ENCODE measurements at places on chromosomes 2 and 18.
A peak's percentile ranks its signal among the peaks of the same experiment; 100 is the strongest.

- DNase-seq, result no peak
Observed at GRCh38 chr18:4241090-4241617, 214.0 kb downstream of the DLGAP1 start.

DNA sequence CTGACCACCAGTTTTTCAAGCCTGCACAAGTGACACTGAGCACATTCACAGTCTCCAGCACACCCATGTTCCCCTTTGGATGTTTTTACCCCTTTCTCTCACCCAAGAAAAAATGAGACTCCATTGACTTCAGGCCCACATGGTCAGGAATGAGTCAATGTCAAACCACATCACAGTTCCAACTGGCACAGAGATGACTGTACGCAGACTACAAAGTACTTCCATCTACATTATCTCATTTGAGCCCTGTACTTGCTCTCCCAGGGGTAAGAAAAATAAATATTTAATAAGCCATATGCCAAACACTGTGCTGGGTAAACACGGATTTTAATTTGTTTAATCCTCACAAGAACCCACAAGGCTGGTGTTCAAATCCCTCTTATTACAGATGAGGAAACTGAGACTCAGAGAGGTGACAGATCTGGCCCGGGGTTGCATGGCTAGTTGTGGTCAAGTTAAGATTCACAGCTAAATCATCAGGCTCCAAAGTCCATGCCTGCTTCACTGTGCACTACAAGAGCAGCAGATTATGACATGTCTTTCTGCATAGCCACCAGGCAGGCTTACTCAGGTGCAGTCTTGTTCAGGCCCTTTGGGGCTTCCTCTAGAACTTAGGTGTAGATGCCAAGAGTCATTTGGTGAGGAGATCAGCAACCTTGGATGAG, 106.1 kb downstream of the TXNL1 start:
- no peak for DNase-seq

DNA sequence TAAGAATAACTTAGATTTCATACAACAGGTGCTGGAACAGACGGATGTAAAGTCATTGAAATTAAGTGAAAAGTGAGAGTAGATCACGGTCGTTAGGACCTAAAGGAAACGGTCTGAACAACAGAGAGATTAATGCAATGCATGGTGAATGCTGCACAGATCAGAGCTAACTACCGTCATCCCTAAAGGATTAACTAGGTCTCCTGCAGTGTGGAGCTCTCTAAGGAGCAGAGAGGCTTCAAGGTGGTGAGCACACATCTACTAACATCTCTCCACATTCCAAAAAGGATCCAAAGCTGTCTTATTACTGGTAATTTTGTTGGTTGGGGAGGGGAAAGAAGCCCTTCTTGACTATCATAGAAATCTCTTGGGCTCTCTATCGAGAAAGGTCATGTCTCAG, 75.3 kb downstream of the CABYR start:
- DNase-seq, result no peak

DNA sequence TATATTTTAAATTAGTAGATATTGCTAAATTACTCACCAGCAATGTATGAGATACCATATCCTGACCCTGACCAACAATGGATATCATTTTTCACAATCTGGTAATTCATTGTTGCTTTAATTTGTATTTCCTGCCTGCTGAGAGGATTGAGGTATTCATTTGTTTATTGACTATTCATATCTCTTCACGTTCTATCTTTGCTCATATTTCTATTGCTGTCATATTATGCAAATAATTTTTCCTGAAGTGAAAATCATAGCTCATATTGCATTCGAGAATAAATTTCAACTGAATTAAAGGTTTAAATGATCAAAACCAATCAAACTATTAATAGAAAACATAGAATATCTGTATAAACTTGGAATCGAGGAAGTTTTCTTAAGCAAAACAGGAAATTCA, 31.0 kb downstream of the INO80D start:
- no peak for DNase-seq

GRCh38 chr2:30252723-30253701, 21.7 kb downstream of the LBH start:
- DNase-seq, result peak; percentile 11

- no peak for DNase-seq
Observed at GRCh38 chr18:73156117-73156516, 288.3 kb upstream of the NETO1 start.

GRCh38 chr2:217065012-217065290, 205.1 kb upstream of the TNP1 start:
- DNase-seq, result no peak

GRCh38 chr2:26521054-26521912, 43.4 kb upstream of the OTOF start:
- no peak for DNase-seq

GRCh38 chr2:127154396-127154795, 47.4 kb upstream of the BIN1 start:
- DNase-seq, result no peak

- DNase-seq, result no peak
Observed at GRCh38 chr2:197599285-197599965, 76.0 kb downstream of the RFTN2 start.

GRCh38 chr2:216914491-216914890, 54.6 kb upstream of the TNP1 start:
- no peak for DNase-seq

DNA sequence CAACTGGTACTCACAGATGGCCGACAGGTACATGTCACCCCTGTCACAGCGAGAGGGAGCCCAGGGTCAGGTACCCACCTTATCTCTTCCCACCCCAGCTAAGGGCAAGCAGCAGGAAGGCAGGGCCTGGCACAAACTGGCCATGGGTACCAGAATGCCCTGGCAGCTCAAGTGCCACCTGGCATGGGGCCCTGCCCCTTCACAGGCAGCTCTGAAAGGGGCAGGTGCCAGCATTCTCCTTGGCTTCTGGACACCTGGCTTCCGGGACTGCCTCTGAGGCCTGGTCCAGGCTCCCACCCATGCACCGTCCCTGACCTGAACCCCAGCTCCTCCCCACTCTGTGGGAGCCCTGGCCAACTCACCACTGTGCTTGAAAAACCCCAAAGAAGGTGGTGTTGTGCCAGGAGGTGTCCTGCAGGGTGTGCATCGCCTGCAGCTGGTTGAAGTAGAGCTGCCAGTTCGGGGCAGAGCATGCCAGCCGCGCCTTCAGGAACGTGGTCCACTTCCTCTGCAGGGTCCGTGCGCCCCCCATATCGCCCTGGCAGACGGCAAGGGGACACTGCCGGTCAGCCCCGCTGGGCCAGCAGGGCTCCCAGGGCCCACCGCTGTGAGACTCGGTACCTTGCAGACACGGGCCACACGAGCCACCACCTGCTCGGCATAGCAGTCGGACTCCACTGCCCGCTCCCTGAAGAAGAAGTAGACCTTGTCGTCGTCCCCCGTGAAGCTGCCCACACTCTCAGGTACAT, 5.4 kb downstream of the SEMA4C start:
- no peak for DNase-seq

DNA sequence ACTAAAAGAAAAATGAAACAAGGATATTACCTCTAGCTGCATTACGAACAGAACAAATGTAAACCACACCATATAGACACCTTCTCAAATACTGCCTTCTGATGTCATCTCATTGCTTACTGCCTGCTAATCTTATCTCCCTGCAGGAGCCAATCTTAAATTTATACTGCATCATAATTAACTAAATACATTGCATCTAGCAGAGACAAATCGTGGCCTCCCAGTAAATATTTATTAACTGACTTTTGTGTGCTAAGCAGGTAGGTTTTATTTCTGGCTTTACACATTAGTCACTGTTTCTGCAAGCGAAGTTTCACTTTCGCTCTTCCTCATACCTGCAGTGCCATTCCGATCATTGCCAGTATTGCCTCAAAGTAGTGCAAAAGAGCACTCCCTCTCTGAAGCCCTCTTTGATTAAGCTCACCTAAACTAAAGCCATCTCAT, 67.5 kb downstream of the SPATS2L start:
- no peak for DNase-seq

DNA sequence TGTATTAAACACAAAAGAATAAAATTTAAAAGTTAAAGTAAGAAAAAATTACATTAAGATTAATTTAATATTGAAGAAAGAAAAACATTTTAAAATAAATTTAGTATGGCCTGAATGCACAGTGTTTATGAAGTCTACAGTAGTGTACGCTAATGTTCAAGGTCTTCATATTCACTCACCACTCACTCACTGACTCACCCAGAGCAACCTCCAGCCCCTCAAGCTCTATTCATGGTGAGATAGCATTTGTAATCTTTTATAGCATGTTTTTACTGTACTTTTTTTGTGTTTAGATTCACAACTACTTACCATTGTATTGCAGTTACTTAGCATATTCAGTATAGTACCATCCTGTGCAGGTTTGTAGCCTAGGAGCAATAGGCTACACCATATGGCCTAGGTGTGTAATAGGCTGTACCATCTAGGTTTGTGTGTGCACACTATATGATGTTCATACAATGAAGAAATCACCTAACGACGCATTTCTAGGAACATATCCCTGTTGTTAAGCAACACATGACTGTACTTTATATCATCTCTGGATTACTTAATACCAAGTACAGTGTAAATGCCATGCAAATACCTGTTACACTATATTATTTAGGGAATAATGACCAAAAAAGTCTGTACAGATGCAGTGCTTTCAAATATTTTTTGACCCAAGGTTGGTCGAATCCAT, 144.0 kb upstream of the IL1R2 start:
- no peak for DNase-seq

DNA sequence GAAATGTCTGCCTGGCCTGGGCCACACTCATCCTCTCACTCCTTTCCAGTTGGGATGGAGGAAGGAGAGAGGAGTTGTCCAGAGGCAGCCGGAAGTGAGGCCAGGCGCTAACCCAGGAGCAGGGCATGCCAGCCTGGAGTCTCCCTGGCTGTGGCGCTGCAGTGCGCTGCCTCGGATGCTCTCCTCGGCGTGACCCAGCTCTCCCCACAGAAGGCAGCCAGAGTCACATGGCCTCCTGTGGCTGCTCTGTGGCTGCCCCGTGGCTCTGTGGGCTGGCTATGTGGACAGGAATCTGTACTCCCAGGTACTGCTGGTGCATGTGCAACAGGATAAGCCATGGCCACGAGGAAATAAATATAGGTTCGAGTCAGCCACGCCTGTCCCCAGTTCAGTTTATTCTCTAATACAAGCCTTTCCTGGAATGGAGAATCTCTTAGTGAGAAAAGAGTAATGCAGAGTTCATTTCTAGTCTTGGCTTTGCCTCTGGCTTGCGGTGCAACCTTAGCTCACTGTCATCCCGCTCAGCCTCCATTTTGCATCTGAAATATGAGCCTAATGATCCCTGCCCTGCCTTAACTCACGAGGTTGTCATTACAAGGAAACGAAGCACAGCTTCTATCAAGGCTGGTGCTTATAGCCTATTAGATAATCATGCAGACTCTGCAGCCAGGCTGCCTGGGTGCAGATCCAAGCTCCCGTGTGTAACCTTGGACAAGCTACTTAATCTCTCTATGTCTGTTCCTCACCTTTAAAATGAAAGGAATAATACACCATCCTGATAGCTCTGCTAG, 106.3 kb downstream of the ANTXR1 start:
- no peak for DNase-seq

DNA sequence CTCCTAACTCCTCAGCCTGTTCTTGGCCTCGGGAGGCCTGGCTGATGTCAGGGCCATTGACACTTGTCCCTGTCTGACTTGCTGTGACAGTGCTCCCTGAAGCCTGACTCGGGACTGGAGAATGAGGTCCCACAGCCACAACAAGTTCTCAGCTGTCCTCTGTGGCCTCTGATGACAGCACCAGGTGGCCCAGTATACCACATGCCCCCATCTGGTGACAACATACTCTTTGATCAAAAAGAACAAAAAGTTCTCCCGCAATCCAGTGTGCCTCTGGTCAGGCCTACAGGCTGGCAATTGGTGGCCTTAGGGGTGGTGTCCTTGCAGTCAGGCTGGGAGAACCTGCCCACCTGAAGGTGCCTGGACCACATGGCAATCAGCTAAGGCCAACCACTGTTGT, 102.6 kb downstream of the SEPTIN10 start:
- no peak for DNase-seq

GRCh38 chr2:220396287-220396686, 768.9 kb downstream of the SLC4A3 start:
- DNase-seq, result no peak

- DNase-seq, result no peak
Observed at GRCh38 chr18:79508565-79509535, 113.1 kb downstream of the NFATC1 start.

DNA sequence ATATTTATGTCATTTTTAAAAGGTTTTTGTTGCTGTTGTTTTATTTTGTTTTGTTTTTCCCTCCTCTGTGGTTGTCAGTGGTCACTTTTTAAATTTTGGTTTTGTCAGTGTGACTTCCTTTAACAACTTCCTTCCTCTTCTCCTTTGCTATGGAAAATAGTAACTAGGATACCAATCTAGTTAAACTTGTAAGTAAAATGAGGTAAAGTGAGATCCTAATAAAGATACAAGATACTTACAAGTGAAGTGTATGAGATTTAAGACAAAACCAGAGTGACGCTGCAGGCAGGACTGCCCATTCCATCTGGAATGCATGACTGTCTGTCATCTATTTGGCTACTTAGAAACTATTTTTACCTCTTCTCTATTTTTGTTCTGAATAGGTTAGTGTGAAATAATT, 30.6 kb upstream of the CREB1 start:
- no peak for DNase-seq

DNA sequence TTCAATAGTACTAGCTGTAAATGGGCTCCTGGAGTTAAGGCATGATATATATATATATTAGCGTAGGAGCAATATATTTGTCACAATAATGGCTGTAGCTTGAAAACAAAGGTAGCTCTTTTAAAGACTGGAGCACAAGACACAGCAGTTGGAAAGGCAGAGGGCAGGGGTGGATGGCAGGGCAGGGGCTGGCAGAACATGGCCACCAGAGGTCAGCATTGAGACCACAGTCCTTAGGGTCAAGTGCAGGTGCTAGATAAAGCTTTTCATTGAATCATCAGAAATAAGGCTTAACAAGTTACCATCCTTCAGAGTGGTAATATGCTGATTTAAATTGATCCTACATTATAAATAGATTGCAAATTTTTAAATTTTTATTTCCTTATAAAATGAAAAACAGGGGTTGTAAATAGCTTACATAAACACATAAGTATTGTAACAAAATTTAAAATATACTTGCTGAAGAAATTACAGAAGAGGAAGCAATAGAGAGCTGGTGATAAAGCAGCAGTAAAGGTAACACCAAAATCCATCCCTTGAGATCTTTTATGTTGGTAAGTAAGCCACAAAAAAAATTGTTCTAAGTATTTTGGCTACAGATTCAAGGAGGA, 161.2 kb upstream of the PIEZO2 start:
- no peak for DNase-seq

- DNase-seq, result no peak
Observed at GRCh38 chr2:82224301-82224940, 1919.9 kb upstream of the LRRTM1 start.

DNA sequence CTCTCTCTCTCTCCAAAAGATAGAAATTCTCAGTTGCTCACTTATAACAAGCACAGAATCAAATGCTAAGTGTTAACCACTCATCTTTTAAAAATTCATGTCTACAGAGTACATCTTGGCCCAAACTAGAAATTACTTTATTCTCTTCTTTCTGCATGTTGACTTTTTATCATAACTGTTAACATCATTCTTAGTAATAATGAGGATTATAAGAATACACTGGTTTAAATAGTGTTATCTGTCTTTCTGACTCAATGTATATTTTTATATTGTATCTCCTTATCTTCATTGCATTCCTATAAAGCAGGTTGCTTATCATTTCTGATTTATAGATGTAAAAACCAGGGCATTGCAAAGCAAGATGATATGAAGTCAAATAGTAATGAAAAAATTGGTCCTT, 17.8 kb upstream of the KLF7 start:
- DNase-seq, result no peak

All from activated naive CD4-positive, alpha-beta T cell (primary cell).